Mucosa of descending colon (tissue), 3 donors: ENCODE measurements at places on chromosomes 4 and X. TPM values are rescaled to one million over a fixed set of nuclear protein-coding genes. Genes with fewer than 3 reads are reported as not detected.

DNA sequence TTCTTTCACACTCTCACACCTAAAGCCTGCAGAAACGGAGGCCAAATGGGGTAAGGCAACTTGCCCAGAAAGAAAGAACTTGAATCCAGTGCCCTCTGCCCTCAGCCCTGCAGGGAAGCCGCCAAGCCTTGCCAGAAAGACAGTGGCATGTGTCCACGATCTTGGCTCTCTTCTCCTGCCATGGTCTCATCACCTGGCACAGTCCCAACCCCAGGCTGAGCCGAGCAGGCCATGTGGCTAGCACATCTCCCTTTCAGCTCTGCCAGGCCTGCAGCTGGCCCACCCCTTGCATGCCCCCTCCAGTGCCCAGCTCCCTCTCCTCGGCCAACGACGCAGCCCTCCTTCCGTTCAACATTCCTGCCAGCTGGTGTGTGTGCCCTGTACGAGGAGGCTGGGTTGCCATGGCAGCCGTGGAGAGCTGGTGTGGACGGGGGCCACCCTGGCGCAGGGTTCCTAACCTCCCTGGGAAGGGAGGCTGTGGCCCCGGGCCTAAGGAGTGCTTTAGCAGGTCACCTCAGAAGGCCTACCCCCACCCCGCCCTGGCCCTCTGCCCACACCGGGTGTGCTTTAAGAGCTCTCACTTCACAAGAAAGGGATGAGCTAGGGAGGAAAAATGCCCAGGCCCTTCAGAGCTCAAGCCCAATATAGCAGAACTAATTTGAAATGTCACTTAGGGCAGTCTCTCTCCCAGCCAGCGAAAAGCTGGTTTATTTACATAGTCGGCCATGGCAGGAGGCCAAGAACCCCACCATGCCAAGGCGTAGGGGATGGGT is 73.0 kb upstream of the PJA1 start:
- no peak for DNase-seq

DNA sequence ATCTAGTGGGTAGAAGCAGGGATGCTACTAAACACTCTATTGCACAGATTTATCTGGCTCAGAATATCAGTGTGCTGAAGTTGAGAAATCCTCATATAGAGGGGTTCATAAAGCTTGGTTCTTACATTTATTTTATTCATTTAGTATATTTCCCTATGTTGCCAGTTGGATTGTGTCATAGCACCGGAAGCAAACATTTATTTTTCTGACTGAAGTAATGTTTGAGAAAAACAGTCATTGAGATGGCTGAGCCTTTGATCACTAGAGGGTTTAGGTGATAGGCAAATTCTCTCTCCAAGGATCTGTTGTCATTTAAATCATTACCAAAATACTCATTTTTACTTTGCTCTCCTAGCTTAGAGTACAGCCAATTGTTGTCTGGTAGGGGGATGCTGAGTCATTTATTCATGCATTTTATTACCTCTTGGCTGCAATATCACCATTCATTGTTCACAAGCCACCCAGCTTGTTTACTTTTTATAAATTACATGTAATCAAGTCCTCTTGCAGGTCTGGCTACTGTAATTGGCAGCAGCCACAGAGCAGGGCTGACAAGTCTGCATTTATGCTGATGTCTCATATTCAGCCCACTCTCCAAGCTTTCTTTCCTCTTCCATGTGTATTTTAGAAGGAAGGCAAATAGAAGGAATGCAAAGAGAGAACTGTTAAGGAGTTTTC is 15.2 kb downstream of the GAB1 start:
- peak; percentile 41 for DNase-seq

The ARR3 gene
- total RNA-seq = not detected

DNA sequence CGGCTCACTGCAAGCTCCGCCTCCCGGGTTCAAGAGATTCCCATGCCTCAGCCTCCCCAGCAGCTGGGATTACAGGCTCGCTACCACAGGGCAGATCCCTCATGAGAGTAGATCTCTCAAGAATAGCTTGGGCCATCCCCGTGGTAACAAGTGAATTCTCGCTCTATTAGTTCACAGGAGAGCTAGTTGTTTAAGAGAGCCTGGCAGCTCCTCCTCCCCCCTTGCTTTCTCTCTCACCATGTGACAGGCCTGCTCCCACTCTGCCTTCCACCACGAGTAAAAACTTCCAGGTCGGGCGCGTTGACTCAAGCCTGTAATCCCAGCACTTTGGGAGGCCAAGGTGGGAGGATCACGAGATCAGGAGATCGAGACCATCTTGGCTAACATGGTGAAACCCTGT is 30.3 kb upstream of the LAP3 start:
- no peak for DNase-seq

The CPE gene
- 26.3 TPM for total RNA-seq

- no peak for DNase-seq
Observed at GRCh38 chr4:86129546-86129945, 230.3 kb downstream of the MAPK10 start.

DNA sequence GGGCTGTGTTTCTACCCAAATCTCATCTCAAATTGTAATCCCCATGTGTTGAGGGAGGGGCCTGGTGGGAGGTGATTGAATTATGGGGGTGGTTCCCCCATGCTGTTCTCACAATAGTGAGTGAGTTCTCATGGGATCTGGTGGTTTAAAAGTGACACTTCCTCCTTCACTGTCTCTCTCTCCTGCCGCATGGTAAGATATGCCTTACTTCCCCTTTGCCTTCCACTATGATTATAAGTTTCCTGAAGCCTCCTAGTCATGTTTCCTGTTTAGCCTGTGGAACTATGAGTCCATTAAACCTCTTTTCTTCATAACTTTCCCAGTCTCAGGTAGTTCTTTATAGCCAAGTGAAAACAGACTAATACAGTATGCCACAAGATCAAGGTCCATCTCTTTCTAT is 70.0 kb upstream of the MSX1 start:
- DNase-seq = no peak

The RENBP gene
- 10.2 TPM for total RNA-seq

The XAGE1A gene
- total RNA-seq = not detected

DNA sequence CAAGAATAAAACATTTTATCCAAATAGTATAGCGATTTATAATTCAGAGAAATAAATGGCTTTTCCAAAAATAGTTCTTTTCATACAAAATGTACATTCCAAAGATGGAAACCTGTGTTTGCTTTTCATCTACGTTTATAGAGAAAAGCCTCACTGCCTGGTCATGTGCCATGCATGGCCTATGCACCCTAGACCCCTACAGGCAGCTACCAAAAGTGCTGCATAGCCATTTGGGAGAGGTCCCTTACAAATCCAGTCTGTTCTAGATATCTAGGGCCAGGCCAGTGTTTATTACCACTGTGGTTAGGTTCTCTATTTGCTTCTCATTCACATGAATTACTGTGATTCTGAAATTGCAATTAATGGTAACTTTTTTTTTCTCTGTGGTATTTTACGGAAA is 17.2 kb downstream of the HMGB2 start:
- no peak for DNase-seq

The LPAR4 gene
- total RNA-seq = 0.29 TPM

GRCh38 chrX:129997086-129997485 is 14.7 kb downstream of the BCORL1 start:
- DNase-seq = no peak
